NCI-H446 (cell line): ENCODE measurements at places on chromosomes 12 and 14.

DNA sequence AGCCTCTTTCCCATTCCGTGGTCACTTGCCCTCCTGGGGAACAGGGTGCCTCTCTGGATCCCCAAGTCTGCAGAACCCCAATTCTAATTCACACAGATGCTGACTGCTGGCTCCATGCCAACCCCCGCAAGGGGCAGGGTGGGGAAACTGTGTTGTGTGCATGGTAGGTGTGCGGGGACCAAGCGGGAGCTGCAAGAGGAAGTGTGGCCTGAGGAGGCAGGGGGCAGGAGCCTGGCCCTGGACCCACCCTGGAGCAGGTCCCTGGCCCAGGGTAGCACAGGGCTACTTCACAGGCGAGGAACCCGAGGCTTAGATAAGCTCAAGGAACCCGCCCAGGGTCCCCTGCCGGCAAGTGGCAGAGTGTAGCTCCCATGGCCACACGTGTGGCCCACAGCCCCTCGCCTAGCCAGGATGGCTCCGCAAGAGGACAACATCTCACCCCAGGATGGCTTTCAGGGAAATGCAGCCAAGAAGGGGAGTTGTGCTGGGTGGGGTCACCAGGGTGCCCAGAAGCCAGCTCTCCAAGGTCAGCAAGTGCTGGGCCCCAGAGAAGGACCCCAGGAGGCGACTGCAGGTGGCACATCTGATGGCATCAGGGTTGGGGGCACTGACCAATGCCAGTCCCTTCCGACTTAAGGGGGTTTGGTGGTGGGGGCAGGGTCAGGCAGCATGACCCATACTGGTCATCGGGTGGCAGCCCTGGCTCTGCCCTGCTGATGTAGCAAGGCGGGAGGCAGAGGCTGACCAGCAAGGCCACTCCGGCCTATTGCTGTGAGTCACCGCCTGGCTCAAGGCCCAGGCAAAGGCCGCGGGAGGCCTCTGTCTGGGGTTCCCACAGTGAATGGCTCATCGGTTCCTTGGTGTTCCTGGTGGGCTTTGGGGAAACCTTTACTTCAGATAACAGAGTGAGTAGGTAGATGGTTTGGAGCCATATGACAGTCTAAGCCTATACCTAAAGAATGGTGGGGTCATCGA, 37.3 kb upstream of the EML1 start:
- no peak for DNase-seq

DNA sequence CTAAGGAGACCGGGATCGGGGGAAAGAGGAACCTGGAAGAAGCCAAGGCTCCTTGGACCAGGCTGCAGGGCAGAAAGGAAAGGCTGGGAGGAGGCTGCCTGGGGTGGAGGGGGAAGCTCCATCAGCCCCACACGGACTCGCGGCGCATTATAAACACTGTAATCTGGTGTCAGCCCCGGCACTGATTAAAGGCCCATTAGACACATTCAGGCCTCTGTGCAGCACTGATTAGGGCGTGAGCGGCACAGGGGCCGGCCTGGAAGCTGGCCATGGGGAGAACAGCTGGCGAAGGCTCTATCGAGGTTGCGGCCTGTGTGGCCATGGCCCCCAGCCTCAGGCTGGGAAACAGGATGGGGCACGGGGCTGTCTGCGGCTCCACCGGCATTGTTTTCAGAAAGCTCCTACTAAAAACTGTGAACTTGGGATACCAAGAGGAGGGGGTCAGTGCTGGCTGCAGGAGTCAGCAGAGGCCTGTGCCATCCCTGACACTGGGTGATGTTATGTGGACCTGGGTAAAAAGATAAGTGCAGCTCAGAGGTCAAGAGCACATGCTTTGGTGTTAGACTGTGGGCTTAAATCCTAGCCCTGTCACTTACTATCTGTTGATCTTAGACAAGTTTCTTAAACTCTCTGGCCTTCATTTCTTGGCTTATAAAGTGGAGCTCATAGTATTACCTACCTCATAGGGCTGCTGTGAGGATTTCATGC, 10.6 kb downstream of the ACVRL1 start:
- DNase-seq, result no peak

DNA sequence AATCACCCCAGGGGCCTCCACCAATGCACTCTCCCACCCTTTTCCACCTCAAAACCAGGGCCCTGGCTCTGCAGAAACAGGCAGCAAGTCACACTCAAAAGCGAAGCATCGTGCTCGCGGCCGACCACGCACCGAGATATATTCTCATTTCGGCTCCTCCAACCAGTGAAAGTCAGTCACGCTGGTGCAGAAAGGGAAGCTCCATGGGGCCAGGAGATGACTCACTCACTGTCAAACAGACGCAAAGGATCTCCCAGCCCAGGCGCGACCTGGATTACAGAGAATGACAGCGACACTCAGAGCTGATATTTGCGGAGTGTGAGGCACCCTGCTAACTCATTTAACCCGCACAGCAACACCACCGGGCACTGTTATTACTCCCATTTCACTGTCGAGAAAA, 173.6 kb downstream of the CALM1 start:
- no peak for DNase-seq

DNA sequence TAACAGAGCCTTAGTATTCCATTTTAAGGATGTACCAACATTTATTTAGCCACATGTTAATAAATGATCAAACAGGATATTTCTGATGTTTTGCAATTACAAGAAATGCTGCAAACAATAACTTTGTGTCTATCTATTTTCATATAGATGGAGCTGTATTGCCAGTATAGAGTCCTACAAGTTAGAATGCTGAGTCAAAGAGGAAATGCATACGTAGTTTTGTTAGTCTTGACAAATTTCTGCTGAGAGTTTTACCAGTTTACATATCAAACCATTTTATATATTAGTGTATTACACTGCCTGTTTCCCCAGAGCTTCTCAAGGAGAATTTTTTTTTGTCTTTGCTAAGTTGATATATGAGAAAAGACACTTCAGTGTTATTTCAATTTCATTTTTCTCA, 541.7 kb downstream of the SLC16A7 start:
- DNase-seq, result no peak

GRCh38 chr12:82325540-82326336, 32.4 kb downstream of the CCDC59 start:
- DNase-seq, result no peak

DNA sequence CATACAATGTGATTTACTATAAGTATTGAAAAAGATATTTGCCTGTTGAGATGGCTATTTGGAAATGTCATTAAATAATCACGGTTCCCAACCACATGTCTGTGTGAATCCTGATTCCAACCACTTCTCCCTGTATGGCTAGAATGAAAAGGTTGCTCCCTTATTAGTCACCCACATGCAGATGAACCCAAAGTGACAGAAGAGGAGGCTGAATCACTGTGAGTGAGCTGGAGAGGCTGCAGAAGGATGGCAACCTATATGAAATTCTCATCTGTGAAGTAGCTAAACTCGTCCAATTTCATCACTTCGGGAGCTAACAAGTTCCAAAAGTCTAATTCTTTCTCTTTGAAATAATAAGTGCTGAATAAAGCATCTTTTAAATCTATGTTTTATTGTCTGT, 300.5 kb downstream of the PRKD1 start:
- DNase-seq, result no peak

GRCh38 chr12:112419297-112420133, 768 bp downstream of the PTPN11 start:
- DNase-seq, result peak; percentile 37

GRCh38 chr14:56490379-56490778, 89.2 kb upstream of the TMEM260 start:
- DNase-seq, result peak; percentile 27

DNA sequence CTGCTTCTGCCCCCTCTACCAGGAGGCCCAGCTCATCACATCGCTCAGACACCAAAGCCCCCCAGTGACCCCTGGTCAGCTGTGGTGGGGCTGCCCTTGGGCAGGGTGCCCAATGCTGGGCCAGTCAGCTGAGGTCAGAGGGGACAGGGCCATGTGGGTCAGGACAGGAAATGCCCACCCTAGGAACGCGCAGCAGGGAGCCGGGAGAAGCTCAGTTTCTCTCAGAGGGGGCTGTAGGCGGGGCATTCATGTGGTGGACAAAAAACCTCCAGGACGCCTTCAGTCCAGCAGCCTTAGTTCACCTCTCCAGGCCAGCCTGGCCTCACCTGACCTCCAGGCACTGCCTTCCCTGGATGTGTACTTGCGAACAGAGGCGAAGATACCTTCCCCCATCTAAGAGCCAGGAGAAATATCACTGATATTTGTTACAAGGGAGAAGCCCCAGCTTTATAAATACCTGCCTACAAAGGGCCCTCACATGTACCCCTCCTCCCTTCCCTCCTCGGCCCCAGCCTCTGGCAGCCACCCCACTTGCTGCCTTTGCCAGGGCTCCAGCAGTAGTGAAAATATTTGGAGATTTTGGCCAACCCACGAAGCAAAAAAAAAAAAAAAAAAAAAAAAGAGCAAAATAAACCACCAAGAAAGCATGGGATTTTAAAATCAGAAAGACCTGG, 41.9 kb upstream of the PLEKHG6 start:
- DNase-seq, result no peak

DNA sequence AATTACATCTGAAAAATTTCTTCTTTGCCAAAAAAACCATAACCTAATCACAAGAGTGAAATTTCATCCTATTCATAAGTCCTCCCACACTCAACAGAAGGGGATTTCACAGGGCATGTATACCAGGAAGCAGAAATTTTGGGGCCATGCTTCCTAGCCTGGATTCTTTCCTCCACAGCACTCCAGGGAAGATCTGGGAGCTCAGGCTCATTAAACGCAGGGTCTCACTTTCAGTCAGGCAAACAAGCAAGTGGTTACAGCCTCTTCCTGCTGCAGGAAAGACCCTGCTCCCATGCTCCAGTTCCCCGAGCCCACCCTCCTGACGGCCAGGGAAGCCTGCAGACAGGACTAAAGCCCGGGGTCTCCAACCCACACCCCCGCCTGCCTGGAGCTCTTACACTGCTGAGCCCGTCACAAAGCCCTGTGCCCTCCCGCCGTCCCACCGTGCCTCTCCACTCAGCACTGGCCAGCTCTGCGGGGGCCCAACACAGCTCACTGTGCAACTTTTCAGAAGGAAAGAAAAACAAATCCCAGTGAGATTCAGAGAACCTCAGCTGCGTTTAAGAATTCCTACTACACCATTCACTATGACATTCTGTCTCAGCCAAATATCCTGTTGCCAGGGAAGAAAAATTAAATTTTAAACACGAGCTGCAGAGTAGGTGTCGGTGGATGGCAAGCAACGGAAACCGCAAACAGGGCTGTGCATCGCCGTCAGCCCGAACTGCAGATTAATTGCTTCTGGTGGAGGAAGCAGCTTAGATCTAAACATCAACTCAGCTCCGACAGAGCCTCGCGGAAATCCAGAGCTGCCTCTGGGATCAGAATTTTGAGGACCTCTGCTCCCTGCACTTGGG, 106.7 kb upstream of the SFSWAP start:
- DNase-seq, result no peak

DNA sequence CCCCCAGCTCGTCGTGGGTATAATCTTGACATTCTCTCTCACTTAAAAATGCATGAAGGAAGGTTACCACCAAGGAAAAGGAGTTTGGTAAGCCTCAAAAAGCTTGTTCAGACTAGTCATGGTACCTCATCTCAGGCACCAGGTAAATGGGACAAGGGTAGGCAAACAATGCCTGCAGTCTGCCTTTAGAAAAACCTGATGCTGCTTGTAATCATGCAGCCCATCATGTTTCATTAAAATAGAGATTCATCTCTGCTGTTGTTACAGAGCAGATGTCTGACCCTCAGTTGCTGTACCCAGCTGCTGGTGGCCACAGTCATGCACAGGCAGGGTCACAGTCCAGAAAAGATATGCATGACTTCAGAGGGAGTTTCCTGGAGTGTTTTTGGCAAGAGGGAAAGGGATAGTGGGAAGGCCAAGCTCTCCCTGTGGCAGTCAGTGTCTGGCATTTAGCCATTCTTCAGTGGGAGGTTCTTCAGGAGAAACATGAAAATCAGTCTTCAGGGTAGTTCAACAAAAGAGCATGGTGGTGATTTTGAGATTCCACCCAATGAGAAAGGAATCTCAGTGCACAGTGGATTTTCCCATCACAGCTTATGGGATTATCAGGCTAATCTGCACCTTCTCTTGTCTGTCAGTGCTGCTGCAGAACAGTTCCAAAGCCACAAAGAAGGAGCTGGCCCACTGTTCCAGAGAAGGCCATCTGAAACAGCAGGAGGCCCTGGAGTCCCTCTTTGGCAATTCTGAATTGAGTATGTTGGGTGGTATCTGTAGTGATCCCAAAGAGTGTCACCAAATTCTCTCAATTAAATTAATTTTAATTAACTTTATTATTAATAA, 202.7 kb upstream of the FRMD6 start:
- peak; percentile 88 for DNase-seq

DNA sequence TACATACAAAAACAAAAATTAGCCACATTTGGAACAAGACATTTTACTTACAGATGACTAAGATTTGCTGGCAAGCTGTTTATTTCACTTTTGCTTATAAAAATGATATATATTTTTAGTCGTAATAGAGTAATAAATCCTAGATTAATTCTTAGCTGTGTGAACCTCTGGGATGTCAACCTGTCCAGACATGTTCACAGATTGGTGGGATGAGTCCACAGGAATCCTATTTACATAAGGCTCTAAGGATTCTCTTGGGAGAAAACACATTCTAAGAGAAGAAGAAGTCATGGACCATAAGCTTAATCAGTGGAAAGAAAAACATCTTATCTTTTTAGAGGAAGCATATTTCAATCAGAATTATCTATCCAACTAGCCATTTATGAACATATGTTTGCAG, 797.4 kb downstream of the C12orf50 start:
- no peak for DNase-seq

- no peak for DNase-seq
Measured at GRCh38 chr12:26989873-26990272, 24.3 kb downstream of the TM7SF3 start.

GRCh38 chr14:100865682-100866591, 37.6 kb downstream of the RTL1 start:
- DNase-seq, result no peak

GRCh38 chr14:86954623-86955022, 1038.4 kb downstream of the GALC start:
- no peak for DNase-seq

- DNase-seq, result no peak
Measured at GRCh38 chr14:49654511-49654910, 19.5 kb upstream of the DNAAF2 start.

GRCh38 chr12:89160716-89161123, 191.6 kb downstream of the DUSP6 start:
- DNase-seq, result no peak

DNA sequence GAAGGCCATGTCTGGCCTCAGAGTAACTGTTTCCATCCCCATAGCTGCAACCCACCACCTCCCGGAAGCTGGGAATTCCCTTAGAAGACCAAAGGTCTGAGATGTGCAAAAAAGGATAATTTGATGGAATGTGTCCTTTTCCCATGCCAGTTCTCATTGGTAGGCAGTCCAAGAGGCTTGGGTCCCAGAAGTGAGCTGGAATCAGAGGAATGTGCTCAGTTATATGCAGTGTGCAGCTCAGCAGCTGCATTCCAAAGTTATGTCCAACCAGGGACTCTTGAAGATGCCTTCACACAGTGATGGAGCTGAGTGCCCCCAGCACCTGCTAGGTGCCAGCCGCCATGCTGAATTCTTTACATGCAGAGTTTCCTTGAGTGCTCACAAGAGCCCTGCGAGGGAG, 583.9 kb upstream of the TBX3 start:
- no peak for DNase-seq

DNA sequence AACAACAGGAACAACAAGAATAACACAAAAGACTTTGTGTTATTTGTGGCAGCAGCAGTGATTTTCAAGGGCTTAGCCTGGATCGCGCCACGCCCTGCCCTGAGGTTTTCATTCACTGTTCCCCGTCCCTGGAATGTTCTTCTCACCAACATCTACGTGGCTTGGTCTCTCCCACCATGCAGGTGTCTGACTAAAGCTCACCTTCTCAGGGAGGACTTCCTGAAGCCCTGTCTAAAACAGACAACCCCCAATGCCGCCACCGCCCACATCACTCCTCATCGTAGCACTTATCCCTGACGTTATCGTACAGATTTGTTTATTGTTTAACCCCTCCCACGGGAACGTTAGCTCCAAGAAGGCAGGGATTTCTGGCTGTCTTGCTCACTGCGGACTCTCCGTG, 40.4 kb downstream of the P2RX4 start:
- no peak for DNase-seq
